Stimulated activated CD4-positive, alpha-beta T cell treated with anti-CD3 and anti-CD28 coated beads, Interleukin-1b, Interleukin-23, amount 100 ng/mL, for 1 hour (primary cell): ENCODE measurements at places on chromosomes 4 and X.

DNA sequence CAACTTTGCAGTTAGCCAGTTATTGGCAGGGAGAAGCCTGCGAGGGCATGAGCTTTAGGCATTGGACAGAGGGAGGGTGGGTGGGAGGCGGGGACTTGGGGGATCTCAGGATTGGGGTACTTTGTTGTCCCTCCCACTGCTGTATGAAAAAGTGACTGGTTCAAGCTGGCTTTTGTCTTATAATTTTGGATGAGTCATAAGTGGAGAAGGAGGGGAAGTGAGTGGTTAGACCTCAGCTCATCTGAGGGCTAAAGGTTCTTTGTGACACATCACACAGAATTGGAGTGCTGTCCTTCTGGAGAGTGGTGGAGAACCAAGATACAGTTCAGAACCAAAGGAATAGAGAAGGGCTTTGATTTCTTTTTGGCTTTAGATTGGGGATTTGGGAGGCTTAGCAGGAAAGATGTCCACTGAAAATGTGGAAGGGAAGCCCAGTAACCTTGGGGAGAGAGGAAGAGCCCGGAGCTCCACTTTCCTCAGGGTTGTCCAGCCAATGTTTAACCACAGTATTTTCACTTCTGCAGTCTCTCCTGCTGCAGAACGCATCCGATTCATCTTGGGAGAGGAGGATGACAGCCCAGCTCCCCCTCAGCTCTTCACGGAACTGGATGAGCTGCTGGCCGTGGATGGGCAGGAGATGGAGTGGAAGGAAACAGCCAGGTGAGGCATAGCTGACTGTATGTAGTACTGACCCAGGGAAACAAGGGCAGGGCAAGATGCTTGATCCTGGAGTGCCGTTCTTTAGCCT is at the start of gene SLC4A4:
Gene SLC4A4 (plus strand): TSS at position 175 of the 748 bp plus-strand sequence.
- no peak for DNase-seq

GRCh38 chrX:22063284-22063683 is 31.2 kb downstream of the PHEX start:
- DNase-seq, result no peak

- DNase-seq, result no peak
Measured at GRCh38 chr4:140423106-140423505, 4.3 kb downstream of the CLGN start.

- DNase-seq, result no peak
Measured at GRCh38 chrX:18490806-18491555, 65.6 kb downstream of the CDKL5 start.

DNA sequence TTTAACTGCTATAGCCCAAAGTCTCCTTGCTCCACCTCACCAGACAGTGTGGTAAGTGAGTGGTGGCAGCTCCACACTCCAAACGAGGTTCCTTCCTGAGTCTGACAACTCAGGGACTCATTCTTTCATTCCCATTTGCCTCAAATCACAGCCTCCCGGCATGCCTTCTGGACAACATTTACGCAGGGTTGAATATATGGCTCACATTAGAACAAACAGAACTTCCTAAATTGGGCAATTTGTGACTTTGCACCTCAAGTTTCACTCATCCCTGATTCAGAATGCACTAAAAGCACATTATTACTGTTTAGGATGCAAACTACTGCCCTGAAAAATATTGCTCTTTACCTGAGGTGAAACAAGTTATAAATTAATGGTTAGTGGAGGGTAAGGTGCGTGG is 224.6 kb upstream of the PPARGC1A start:
- DNase-seq, result no peak
